ENCODE measurements at places on chromosomes 12 and 14.

GRCh38 chr14:69333791-69334337 lies 64.2 kb downstream of the ERH start:
- DNase-seq = no peak

- DNase-seq = no peak
These were observed 39.4 kb downstream of the USP15 start for GRCh38 chr12:62299617-62300016.

GRCh38 chr12:41530441-41530840 lies 342.3 kb downstream of the PDZRN4 start:
- DNase-seq = peak; percentile 7

- DNase-seq = peak; percentile 47
These were observed 104.8 kb upstream of the PLEKHG7 start for GRCh38 chr12:92597997-92598396.
